Neural crest cell (in vitro differentiated cells): ENCODE measurements at places on chromosomes 11 and 22.

DNA sequence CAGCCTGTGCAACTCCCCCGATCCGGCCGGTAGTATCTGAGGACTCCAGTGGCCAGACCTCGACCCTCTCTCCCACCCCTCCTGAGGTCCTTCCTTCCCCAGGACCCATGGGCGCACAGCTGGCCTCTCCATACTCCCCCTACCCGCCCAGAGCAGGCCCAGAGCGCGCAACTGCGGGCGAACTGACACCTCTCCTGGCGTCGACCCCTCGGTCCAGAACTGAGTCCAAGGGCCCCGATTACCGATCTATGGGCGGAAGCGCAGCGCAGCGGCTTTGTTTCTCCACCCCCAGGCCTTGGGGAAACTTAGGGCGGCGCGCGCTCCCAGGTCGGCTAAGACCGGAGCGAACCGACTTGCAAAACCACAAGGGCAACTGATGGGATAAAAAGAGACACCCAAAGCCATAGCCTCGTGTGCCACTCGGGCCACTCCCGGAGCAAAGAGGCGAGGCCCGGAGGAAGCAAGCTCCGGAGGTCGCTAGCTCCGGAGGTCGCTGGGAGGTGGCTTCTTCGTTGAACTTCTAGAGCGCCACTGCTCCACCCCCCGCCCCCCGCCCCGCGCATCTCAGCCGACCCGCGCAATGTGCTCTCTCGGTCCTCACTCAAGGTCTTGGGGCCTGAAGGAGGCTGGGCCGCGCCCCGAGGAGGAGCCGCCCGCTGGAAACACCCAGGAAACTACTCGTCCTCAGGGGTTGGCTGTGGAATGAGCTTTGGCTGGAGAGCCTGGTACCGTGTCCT, 9.8 kb upstream of the ALX4 start:
- DNase-seq = no peak

DNA sequence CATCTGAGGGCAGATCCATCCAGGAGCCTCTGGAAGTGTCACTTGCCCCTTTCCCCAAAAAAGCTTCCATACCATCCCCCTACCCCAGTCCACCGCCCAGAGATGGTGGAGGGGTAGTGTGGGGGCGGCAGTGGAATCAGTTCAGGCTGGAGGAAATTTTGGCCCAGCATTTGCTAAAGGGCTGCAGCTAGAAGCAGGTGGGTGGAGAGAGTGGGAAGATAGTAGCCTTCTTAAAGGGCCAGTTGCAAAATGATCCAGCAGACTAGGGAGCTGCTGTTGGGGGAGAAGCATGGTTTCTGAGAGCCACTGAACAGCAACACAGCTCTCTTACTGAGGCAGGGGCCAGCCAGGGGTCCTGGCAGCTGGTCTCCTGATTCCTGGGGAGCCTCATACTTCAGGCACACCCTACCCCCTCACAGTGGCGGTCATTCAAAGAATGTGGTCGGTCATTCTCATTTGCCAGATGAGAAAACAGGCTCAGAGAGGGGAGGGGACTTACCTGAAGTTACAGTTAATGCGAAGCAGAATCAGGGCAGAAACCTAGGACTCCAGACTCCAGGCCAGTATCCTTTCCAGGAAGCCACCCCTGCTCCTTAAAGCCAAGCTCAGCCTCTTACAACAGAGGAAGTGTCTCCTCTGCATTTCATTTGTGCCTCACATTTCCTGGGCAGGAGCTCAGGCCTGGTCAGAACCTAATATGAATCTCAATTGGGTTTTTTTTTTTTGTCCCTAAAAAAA, 5.4 kb downstream of the SEC14L2 start:
- DNase-seq = no peak

DNA sequence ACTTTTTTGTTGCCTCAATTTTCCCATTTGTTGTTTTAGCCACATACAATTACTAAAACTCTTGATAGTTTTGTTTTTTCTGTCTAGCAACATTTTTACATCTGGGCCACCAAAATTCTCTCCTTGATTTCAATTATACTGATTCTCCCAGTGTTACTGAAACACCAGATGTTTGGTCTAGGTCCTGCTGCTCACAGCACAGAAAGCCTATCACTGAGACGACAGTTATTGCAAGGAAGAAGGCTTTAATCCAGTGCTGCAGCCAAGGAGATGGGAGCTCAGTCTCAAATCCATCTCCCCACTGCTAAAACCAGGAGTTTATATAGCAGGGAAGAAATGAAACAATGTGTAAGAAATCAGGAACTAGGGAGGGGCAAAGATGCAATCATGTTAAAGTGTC, 837.7 kb upstream of the CNTN5 start:
- DNase-seq = no peak

GRCh38 chr11:65078151-65078550, 5.7 kb downstream of the CDCA5 start:
- DNase-seq = peak; percentile 46

GRCh38 chr11:23684701-23685100, 812.2 kb upstream of the LUZP2 start:
- DNase-seq = no peak

GRCh38 chr11:122673701-122674100, 18.2 kb downstream of the UBASH3B start:
- DNase-seq = no peak

GRCh38 chr11:105862736-105863367, 159.2 kb downstream of the MSANTD4 start:
- no peak for DNase-seq

GRCh38 chr11:33895752-33896137, 3.9 kb upstream of the LMO2 start:
- DNase-seq = no peak

DNA sequence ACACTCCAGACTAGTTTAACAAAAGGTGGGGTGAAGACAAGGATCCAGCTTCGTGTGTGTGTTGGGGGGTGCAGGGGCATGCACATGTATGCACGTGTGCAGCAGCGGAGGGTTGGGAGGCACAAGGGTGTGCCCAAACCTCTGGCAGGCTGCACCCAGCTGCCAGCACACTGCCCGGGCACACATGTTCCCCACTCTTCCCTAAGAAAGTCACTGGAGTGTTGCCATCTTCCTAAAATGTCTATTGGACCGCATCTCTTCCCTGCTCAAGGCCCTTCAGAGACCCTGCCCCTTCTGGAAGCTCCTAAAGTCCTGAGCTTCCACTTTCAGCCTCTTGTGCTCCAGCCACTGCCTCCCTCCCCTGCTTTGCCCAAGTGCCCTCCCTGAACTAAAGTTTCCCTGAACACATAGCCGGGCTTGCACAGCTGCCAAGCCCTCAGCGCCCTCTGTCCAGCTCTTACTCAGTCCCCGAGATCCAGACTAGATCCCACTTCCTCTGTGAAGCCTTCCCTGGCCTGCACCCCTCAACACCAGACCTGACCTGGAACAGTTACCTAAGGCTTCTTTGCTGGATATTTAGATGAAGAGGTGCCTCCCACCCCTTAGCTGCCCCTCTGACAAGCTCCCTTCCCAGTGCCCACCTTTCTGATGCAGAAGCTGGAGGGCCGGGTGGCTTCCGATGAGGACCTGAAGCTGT, 6.0 kb downstream of the CFL1 start:
- DNase-seq = no peak

DNA sequence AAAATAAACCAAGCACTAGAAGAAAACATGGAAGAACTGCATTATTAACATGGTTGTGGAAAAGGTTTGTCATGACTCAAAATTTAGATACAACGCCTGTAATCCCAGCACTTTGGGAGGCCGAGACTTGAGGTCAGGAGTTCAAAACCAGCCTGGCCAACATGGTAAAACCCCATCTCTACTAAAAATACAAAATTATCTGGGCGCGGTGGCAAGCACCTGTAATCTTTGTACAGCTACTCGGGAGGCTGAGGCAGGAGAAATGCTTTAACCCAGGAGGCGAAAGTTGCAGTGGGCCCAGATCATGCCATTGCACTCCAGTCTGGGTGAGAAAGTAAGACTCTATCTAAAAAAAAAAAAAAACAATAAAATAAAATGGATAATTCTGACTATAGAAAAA, 23.7 kb downstream of the GNB1L start:
- DNase-seq = no peak

DNA sequence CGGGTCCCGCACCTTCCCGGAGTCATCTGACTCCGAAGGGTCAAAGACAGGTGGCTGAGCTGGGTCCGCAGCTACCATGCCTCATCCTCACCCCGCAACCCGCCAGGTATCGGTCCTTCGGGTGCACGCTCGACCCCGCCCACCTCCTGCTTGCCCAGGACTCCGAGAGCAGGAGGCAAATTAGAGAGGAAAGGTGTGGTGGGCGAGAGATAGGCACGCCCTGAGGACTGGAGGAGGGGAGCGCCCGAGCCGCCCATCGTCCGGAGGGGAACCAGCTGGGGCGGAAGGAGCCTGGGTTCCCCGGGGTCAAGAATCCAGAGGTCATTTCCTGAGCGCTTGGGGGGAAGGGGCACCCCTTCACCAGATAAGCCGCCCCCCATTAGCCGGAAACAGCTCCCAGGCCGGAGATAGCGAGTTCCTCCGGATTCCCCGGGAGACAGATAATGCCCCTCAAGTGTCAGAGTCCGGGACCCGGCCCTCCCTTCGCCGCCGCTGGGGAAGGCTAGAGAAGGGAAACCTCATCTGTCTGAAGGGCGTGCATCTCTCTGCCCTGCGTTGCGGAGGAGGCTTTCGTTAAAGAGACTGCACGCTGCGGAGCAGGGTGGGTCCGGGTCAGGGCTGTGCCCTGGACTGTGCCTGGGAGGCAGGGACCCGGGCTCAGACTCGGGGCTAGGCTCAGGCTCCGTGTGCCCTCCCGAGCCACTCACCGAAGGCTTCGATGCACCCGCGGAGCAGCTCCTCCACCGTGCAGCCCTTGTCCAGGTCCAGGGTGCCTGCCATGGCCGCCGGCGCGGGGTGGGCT, 1.7 kb downstream of the RASGRP2 start:
- no peak for DNase-seq

DNA sequence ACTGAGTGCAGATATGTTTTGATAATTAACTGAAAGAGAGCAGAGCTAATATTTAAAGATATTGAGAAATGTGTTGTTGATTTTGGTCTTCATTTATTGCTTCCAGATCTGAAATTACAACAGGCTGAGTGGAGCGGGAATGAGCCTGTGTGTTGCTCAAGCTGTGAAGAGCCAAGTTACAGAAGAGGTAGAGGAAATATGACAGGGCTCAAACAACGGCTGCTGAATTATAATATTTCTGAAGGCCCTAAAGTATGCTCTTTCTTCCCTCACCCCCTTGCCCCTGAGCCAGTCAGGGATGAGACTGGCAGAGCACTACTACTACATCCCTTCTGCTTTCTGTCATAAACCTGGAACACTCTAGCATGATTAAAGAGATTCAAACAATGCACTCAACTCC, 115.6 kb downstream of the FANCF start:
- DNase-seq = no peak

DNA sequence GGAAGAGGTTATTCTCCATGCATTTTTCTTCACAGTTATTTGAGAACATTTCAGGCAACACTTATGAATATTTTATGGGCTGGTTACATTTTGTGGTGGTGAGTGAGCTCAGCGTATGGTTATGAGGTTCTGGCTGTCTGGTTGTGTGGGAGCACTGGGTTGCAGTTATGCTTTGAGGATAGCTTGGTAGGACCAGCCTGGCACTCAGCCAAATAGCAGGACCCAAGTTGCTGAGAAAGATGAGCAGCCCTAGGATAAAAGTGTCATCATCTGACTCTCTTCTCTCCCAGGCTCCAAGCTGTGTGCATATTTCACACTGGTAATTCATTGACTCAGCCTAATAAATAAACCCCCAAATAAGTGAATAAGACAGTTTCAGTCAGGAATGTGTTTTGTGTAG, 8.1 kb upstream of the SRSF8 start:
- DNase-seq = no peak

DNA sequence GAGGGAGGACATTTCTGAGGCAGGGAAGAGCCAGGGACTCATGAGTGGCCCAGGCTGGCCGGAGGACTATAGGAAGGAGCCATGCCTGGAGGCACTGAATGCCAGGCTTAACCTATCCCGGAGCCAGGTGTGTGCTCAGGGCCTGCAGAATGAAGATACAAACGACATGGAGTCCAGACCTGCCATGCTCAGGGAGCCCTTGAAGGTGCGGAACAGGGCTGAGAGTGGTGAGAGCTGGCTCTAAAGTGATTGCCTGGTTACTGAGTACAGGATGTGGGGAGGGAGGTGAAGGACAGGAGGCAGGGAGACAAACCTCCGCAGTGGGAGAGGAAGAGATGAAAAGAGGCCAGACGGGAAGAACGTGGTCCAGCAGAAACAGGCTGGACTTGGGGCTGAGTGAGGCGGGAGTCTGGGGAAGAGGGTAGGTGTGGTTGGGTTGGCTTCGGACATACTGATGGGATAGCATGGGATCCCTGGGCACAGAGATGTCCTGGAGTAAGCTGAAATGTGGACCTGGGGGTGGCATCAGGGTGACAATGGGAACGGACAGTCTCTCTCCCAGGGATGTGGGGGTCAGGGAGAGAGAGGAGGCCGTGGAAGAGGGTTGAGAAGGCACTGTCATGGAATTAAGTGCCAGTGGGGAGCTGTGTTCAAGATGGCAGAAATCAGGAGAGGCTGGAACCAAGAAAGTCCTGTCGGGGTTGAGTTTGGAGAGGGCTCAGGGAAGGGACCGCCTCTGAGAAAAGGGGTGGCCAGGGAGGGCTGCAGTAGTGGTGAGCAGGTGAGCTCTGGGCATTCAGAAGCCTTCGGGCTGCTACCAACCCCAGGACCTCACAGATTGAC, 1.5 kb upstream of the ANKRD13D start:
- DNase-seq = no peak

GRCh38 chr22:40313007-40313406, 33.3 kb upstream of the ADSL start:
- no peak for DNase-seq
